ENCODE measurements at places on chromosomes 1 and 21.
A peak's percentile ranks its signal among the peaks of the same experiment; 100 is the strongest.

- DNase-seq: no peak
Measured at GRCh38 chr1:9907441-9907840, 2.6 kb downstream of the CTNNBIP1 start.

DNA sequence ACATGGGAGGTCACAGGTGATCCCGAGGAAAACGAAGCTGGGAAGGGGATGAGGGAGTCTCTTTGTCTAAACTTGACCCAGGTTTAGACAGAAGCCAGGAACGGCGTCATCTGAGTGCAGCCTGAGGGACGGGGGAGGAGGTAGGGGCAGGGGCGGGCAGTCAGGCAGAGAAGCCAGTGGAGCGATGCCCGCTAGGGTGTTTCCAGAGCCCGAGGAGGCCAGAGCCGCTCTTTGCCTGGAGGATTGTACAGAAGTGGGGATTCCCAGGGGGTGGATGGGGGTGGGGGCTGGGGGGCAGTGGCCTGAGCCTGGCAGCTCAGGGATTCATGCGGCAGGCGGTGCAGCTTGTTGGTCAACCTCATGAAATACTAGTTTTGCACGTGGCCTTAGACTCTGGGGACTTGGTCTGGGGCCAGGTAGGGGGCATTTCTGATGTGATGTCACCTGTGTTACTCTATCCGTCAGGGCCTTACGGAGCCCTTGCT is 58.4 kb downstream of the VPS26C start:
- DNase-seq: no peak

DNA sequence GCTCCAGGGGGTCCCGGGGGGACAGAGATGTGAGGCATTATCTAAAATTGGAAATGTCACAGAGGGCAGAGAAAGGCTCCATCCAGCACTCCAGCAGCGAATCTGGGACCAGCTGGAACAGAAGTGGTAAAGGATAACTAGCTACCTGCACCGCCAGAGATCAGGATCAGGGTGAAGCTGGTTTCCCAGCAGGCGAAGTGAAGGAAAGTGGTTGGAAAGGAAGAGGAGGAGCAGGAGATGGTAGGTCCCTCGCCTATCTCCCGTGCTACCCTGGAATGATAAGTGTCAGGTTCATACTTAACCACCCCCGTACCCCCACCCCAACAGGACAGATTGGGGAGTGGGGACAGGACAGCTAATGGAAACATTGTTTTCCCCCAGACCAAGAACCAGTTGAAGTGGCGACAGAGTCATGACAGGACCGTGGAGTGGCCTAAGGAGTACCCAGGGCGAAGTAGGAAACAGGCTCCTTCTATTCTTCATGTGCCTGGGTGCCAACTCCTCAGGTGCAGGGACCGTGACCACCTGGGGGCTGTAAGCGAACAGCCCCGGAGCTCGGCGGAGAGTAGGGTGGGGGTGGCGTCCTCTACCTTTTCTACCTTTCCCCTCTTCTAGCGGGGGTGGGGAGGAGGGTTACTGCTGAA is 717 bp downstream of the B4GALT3 start:
- DNase-seq: no peak

DNA sequence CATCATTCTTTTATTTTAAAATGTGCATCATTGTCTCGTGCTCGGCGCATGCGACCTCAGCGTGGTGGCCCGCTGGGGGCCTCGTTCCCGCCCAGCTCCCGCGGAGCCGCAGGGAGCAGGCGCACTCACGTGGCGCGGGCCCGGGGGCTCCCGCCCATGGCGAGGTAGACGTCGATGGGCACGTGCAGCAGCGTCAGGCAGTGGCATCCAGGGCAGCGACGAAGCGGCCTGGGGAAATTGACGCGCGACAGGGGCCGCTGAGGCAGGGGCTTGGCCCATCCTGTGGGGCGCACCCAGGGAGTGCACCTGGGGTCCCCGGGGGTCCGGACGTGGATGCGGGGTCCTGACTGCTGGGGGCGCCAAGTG is 994 bp downstream of the FAM229A start:
- no peak for DNase-seq

GRCh38 chr1:85065550-85065949 is 17.2 kb upstream of the MCOLN3 start:
- no peak for DNase-seq

GRCh38 chr1:220483700-220484099 is 44.2 kb upstream of the MARK1 start:
- DNase-seq: no peak

DNA sequence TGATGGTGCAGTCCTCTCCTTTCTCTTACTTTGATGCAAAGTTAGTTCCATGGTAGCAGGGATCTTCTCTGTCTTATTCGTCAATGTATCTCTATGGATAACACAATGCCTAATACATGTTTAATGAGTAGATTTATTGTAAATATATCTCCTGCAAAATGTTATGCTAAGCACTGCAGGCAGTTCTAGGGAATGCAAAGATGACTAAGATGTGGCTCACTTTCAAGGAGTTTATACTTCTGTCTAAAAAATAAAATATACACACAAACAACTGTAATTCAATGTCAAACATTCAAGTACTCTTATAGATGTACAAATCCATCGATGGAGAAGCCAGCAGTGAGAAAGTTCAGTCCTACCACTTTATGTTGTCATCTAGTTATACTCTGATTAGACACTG is 194.3 kb downstream of the KCTD3 start:
- no peak for DNase-seq

DNA sequence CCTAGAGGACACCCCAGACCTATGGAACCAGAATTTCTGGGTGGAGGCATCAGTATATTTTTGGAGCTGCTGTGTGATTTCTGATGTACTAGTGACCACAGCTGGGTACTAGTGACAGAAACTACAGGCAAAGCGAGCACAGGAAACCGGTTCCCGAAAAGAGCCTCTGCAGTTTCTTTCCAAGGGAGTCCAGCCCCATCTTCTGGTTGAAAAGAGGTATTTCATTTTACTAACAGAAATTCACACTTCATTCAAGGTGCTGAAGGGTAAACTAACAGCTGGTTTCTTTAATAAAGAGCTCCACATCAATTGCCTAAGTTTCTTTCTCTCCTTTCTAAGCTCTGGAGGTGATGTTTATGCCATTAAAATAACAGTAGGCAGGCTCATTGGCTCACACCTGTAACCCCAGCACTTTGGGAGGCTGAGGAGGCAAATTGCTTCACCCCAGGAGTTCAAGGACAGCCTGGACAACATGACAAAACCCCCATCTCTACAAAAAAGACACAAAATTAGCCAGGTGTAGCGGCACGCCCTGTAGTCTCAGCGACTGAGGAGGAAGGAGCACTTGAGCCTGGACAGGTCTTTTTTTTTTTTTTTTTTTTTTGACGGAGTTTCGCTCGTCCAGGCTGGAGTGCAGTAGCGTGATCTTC is 22.0 kb downstream of the THAP3 start:
- peak; percentile 18 for DNase-seq

- DNase-seq: no peak
Measured at GRCh38 chr1:214174508-214175199, 106.3 kb upstream of the SMYD2 start.

GRCh38 chr1:30902593-30903290 is 5.8 kb downstream of the SDC3 start:
- no peak for DNase-seq

DNA sequence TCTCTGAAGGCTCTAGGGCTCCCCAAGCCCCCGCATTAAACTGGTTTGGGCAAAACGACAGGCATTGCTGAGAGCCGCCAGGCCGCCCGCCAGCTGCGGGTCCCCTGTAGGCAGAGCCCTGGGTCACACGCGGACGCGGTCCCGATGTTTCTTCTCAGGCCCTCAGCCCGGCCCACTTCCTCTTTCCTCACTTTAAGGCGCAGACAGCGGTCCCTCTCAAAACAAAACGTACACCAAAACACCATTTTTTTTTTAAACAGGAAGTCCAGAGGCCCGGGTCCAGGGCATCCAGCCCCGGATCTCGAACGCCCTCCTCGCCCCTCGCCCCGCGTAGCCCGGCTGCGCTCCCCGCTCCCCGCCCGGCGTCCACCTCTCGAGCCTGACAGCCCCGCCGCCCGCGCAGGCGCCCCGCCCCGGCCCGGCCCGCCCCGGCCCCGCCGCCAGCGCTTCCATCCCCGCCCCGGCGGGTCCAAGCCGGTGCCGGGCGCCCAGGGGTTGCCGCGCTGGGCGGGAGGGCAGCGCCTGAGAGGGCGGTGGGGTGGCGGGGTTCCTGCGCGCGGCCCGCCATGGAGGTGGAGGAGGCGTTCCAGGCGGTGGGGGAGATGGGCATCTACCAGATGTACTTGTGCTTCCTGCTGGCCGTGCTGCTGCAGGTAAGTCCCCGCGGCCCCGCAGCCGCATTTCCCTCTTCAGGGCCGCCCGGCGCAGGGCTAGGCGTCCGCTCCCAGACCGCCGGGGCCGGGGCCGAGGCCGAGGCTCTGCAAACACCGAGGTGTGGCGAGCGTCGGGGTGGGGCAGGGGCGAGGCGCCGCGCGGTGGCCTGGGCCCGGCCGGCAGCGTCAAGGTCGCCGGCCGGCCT is at the start of gene SLC22A15:
Gene SLC22A15 (plus strand): TSS at position 452 of the 859 bp plus-strand sequence. CDS start 115 bp downstream, at position 567.
- no peak for DNase-seq

Data from NCI-H460 (cell line).